Activated naive CD4-positive, alpha-beta T cell (primary cell): ENCODE measurements at places on chromosomes 5 and 9.

DNA sequence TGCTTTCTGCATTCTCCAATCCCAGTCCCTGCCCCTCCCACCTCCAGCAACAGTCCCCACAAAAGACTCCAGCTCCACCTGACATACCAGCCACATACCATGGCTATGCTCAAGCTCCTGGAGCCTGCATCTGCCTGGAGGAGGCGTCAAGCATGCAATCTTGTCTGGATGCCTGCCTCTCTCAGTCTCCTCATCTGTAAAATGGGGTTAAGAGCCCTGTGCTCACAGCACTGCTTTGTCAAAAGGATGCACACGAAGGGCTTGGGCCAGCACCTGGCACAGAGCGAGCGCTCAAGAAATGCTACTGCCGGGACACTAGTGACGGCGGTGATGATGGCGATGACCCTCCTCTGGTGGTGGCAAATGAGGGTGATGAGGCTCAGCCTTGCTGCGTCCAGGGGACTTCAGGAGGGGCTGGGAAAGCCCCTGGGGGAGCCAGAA, 202.9 kb upstream of the IER5L start:
- DNase-seq, result no peak

DNA sequence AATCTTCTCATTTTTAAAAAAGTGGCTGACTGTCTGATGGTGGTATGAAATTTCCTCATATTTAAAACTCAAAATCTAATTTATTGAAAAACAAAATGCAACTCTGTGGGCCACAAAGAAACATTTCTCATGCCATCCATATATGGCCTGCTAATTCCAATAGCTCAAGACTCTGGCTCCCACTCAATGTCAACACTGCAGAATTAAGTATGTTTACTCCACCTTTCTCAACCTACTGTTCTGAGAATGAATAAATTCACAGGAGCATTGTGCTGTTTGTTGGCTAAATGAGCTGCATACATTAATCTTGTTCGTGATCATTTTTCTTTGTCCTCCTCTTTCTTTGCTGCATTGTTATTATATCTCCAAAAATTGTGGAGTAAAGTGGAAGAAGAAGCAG, 79.5 kb upstream of the GABRG2 start:
- DNase-seq, result no peak

GRCh38 chr5:178063277-178063676, 50.1 kb upstream of the N4BP3 start:
- DNase-seq, result no peak

DNA sequence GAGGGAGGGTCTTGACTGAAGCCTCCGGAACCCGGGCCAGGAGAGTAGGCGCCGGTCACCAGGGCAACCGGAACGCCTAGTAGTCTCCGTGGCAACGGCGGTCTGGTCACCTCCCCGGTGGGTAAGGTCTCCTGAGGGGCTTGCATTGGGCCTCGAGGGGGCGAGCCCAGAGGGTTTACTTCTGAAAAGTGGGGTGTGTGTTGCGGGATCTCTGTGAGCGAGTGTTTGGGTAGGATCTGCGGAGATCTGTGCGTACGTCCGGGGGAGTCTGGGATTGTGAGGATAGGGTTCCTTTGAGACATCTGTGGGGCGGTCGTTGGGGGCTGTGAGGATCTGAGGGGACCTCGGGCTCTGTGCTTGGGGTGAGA, at the start of gene FAM221B:
TSS of gene FAM221B (minus strand) at position 17 of the 368 bp plus-strand sequence. CDS start 2,571 bp downstream, outside the sequence.
- DNase-seq, result no peak

DNA sequence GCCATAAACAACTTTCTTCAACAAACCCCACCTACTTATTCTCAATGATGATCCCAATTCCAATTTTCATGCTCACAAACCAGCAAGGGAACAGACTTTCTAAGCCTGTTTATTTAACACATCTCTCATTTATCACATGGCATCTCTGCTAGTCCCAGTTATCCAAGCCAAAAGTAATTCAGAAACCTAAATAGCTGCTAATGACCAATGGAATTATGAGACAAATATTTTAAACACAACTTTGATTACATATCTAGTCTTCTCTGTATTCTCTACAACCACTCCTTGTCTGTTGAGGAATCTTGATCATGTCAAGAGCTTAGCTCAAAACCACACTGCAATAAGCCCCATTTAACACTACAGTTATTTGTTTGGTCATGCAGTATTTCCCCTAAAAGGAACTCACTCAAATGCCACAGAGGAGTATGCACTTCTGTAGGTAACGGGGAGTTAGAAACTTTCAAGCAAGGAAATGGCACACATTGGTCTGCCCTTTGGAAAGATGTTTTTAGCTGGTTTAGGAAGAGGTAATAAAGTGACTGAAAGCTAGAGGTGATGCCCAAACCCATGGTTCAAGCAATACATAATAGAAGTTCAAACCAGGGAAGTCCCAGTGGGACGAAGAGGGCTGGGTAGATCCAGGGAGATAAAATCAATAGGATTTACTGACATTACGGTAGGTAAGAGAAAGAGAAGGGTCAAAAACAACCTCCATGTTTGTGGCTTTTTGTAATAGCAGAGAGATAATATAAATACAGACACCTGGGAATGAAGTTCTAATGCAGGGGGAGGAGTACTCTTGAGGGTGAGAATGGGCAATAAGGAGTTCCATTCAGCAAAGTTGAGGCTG, 42.1 kb upstream of the HTR4 start:
- DNase-seq, result no peak

DNA sequence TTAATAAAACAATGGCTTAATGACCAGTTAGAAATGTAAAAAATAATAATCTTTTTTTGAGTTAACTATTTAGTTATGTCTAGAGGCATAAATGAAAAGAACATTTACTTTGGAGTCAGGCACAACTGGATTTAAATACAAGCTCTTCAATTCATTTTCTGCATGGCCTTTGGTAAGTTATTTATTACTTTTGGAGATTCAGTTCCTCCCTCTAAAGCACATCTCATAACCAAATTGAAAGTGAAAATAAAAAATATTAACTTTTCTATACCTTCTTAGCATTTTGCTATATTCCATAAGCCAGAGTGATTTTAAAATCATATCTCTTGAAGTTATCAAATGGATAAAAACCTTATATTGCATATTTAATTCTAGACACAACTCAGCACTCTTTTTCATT, 434.9 kb upstream of the SMARCA2 start:
- DNase-seq, result no peak

- no peak for DNase-seq
Observed at GRCh38 chr9:88766778-88767503, 224.3 kb upstream of the S1PR3 start.

GRCh38 chr9:13282998-13283397, 3.5 kb upstream of the MPDZ start:
- DNase-seq, result no peak

- DNase-seq, result no peak
Observed at GRCh38 chr9:117247266-117247665, 167.6 kb downstream of the ASTN2 start.

GRCh38 chr5:107289030-107289714, 381.6 kb downstream of the EFNA5 start:
- no peak for DNase-seq

DNA sequence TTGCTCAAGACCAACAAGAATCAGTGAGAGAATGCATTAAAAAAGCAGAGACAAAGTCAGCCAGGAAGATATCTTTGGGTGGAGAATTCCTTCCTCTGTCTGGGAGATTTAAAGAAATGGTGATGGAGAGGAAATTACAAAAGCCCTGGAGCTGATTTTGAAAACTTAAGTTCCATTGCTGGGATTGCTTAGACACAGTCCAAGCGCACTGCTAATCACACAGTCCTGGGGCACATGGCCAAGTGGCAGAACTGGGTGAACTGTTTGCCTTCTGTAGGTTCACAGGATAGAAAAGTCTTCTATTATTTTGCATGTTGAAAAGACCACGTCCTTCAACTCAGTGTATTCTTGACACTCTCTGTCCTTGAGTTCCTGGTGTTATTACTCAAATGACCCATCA, 284.9 kb upstream of the FBXL7 start:
- DNase-seq, result no peak

GRCh38 chr5:81817980-81818379, 67.1 kb upstream of the SSBP2 start:
- DNase-seq, result no peak

DNA sequence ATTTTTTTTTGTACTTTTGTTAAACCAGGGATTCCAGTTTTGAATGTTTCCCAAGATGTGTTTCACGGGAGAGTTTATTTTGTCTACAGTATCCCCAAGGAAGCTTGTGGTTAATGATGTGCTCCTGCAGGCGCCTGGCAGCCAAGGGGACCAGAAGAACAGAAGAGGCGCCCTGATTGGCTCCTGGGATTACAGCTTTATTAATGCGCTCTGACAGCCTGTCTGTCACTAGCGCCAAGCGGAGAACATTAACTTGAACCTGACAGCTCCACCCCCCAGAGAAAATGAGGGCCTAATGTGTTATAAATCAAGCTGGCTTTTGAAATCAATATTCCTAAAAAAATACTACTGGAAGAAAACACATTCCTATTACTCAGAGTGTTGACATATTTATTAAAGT, 5.0 kb upstream of the FBXL7 start:
- no peak for DNase-seq

- DNase-seq, result no peak
Observed at GRCh38 chr5:138177941-138178515, 402 bp downstream of the BRD8 start.

GRCh38 chr9:613771-614347, 227.6 kb upstream of the DMRT1 start:
- DNase-seq, result no peak

DNA sequence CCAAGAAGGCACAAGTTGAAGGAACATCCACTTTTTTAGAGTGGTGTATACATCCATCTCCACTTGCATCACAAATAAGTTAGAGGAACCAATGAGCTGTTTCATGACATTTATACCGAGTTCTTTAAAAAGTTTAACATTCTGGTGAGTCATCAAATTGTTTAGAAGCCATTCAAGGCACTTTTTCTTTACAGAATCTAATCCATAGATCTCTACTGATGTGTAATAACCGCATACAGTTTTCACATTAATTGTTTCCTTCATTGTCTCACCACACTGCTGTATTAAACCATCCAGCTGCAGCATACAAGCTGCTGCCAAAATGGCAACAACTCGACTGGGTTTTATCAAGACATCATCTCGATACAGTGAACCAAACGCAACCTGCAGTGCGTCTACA, 744 bp downstream of the GMCL2 start:
- DNase-seq, result no peak

DNA sequence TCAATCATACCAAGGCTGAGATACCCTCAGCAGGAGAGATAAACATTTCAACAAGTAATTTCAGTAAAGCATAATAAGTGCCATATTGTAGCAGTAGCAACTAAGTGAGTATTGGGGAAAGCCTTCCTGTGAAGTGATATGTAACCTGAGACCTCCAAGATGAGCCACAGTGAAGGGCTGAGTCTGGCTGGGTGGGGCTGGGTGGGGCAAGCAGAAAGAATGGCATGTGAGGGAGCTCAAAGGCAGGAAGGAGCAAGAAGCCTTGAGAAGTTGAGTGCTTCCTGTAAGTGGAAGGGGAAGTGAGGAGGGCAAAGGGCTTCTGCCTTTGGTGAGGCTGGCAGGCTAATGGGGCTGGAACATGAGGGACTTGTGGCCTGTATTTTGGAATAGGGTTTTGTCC, 19.7 kb upstream of the ASTN2 start:
- no peak for DNase-seq

DNA sequence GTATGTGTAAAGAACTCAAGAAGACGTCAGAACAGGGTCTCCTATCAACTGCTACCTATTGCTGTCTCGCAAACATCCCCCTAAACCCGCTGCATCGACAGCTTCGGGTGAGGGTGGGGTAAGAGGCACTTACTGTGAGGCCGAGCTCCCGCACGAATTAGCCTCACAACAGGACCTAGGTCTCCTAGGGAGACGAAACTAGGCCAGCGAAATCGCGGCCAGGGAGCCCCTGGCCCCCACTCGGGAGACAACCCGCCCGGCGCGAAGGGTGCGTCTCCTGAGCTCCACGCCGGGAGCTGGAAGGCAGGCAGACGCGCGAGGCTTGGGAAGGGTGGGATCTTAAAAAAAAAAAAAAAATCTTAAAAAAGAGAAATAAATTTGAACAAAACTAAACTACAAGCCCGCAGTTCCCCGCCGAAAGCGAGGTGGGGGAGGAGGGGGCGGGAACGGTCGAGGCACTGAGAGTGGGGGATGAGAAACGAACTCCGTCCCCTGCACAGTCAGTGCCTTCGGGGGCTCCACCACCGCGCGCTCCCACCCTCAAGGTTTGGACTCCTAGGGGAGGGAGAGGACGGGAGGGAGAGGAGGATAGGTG, 33.0 kb upstream of the NFIB start:
- DNase-seq, result no peak

DNA sequence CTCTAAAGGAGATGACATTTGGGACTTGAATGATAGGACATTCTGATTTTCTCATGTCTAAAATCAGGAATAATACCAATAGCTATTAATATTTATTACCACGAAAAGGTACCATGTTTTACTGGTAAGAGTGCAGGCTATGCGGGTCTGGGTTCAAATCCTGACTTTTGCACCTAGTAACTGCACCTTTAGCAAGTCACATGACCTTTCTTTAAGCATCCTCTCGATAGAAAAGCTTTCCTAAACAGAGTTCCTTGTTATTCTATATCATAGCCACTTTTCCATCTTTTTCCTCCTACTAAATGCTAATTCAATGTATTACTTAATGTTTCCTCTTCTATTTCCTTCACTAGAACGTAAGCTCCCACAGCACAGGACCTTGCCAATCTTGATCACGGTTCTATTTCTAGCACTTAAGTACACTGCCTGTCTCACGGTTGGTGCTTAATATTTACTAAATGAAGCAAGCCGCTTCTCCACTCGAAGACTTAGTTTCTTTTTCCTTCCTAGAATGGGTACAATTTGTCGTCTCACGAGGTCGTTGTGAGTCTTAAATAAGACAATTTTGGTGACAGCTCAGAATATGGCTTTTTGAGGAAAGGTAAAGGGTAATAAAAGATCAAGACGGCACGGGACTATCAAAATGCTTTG, 816 bp downstream of the RBM18 start:
- DNase-seq, result no peak

DNA sequence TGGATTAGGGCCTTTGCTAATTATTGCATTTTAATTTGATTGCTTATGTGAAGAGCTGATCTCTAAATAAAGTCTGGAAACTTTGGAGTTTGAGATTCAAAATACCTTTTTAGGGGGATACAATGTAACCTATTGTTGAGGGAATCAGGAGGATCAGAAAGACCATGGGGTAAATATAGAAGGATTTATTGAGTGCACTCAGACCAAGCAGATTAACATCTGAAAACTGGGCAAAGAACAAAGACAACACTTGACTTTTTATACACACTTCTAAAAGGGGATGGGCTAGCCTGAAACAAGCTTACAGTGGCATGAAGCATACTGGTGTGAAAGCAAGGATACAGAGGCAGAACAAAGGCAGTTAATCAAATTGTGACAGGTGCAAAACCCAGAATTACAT, 174.3 kb downstream of the MRPS30 start:
- DNase-seq, result no peak

DNA sequence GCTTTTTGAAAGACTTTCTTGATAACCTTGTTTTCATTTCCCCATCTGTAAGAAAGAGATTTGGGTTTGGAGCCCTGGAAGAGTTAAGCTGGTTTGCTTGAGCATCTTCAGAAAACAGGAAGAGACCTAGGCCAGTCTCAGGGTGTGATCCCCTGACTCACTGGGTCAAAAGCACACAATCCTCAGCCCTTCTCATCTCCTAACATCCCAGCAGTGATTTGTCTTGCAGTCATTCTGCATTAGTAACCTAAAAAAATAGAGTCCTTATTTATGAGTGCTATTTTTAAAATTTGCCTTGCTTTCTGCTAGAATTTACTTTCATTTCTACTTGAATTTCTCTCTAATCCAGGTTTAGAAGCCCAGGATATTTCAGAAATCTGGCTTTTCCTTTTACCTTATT, 16.4 kb upstream of the ARSB start:
- no peak for DNase-seq

- DNase-seq, result no peak
Observed at GRCh38 chr9:14311956-14312685, 1.8 kb downstream of the NFIB start.

- DNase-seq, result no peak
Observed at GRCh38 chr9:111051400-111051799, 13.1 kb upstream of the LPAR1 start.
